Chondrocyte (in vitro differentiated cells): ENCODE measurements at places on chromosomes 3 and 15.

DNA sequence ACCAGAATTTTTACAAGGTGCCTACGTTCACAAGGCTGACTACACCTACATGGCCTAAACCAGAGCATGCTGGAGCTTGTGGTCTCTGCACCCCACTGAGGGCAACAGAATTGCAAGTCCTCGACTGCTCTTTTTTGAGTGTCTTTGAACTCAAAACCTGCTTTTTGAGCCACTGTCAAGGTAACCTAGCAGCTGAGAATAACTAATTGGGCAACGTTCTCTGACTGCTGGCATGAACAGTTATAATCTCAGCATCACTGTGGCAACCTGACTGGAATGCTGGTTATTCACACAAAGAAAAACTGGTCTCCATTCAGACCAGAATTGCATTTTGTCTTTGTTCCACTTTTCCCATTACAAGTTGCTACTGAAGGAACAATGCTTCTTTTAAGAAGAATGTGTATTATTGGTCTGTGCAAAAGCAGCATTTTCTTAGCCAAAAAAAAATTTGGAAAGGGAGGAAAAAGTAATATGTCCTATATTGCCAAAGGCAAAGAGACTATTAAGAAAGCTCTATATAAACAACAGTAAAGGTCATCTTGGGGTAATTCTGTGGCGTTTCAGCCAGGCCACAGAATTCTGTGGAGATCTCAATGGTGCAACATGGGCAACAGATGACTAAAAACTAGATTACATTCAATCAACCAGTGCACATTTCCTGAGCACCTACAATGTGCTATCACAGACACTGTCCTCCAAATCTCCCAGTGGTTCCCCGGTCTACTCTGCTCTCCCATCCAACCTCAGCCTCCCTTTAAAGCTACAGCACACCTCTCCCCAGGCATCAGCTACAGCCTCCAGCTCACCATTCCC is 76.8 kb downstream of the TNIK start:
- DNase-seq: no peak

- no peak for DNase-seq
Observed at GRCh38 chr15:69868756-69869155, 229.0 kb downstream of the TLE3 start.

DNA sequence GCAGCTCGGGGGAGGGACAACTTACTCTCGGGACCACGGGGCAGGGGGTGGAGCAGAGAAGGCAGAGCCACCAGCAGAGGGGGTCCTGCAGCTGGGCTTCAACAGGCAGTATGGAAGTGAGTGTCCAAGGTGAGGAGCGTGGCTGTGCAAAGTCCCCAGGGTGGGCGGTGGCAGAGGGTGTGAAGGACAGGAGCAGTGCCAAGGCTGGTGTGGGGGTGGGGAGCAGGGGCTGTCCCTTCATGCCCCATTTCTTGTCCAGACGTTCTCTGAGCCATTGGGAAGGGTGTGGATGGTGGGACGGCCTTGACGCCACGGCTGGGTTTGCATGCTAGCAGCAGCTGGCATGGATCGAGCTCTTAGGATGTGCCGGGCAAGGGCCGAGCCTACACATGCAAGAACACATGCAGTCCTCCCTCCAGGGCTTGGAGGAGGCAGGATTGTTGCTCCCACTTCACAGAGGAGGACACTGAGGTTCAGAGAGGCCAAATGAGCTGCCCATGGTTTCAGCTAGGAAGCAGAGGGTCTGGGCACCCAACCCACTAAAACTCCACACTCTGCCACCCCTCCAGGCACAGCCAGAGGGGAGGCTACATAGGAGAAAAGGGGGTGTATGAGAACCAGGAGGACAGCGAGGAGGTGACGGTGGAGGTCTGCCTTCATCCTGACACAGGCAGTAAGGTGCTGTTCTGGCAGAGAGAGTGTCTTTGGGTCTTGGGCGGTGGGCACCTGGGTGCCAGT is 93.6 kb downstream of the TBC1D2B start:
- no peak for DNase-seq

DNA sequence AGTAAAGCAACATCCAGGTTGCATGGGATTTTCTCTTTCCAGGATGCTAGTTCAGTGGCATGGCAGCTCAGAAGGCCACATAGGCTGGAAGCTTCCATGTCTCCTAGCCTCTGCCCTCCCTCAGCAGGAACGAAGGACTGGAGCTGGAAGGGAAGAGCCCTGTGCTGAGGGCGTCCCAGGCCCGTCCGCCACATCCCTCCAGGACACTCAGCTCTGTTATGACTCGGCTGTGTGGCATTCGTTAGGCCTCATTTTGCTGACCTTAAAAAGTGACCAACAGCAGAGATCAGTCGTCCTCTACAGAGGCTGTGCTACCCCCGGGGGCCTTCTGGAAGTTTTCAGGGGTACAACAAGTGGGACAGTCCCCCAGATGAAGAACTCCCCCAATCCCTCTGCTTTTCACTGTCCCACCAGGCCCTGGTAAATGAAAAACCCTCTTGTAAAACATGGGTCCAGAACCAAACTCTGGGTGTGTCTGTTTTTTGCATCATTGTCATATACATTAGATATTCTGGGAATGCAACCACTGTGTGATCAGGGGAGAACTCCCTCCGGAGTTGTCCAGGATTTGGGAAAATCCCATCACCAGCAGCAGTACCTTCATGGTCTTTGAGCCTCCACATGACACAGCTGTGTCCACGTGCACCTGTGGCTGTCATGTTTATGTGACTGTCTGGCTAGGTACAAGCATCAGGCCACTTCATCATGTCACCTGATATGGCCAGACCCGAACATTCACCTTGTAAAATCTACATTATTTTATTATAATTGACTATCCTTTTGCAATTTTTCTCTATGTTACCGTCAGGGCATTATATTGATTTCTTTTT is 149.9 kb downstream of the OR4M2 start:
- no peak for DNase-seq

GRCh38 chr3:131735544-131735943 is 232.8 kb upstream of the MRPL3 start:
- no peak for DNase-seq

- no peak for DNase-seq
Observed at GRCh38 chr3:94317017-94317416, 254.2 kb downstream of the NSUN3 start.

DNA sequence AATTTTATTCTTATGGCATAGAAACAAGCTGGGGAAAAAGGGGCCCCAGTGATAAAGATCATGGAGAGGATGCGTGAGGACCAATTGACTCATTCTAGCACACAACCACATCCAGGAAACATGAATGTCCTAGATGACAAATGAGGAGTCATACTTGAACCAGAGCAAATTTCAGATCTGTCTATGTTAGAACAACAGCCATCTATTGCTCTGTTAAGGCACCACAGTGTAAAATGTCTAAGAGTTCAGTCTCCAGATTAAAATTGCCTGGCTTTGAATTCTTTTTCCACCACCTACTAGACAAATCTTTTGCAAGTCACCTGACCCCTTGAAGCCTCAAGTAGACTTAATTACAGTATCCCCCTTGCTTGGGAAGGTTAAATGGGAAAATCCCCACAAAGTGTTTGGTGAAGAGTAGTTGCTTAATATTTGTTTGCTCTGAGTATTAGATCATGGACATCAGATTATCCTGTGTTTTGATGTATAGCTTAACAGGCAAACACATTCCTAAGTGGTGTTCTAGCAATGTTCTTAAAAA is 258.7 kb upstream of the TGFBR2 start:
- DNase-seq: no peak

- DNase-seq: no peak
Observed at GRCh38 chr3:195286115-195286872, 15.3 kb upstream of the XXYLT1 start.

GRCh38 chr3:164007765-164008164 is 1070.5 kb downstream of the SI start:
- DNase-seq: no peak

- DNase-seq: no peak
Observed at GRCh38 chr3:107345822-107346405, 31.3 kb upstream of the CCDC54 start.

DNA sequence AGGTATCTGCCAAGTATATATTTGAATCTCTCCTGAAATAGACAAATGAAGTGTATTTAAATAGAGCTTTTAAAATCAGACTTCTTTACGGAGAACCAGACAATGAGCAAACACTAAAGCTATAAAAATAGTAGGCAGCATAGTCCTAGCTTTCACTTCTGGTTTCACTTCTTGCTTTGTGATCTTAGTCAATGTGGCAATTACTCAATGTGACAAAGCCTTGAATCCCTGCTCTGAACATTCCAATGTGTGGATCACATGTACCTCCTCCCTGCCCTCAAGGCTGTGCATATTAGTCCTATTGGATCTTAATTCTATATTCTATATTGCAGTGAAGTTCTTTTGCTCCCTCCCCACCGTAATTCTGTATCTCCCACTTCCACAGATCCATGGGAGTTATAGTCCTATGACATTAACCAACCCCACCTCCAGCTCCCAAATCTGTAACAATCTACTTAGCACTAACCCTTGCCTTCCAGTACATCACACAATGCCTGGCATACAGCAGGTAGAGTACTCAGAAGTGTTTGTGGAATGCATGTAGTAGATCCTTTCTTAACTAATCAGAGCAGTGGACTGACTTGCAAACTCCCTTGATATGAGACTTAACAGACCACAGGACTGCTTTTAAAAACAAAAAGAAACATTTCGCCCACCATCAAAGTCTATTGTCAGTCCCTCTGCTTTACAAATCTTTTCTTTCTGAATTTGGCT is 24.3 kb upstream of the CP start:
- DNase-seq: no peak

- DNase-seq: no peak
Observed at GRCh38 chr3:112362221-112362620, 29.3 kb downstream of the CD200 start.

GRCh38 chr3:55974421-55975165 is 487.5 kb upstream of the WNT5A start:
- DNase-seq: no peak

DNA sequence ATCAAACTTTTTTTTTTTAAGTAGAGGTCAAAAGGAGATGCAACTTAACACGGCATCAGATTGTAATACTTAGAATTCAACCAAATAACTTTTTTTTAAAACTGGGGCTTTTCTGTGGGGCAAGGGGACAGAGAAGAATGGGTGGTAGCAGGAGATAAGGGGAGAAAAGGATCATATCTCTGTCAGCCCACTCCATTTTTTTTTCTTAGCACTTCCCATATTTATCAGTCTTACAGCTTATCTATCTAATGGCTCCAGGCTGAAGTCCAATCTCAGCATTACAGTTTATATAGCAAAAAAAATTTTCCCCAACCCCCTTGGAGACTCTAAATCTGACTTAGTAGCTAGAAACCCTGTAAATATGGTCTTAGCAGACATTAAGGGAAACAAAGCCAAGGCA is 69.3 kb downstream of the PIK3R4 start:
- no peak for DNase-seq

GRCh38 chr3:151394611-151395010 is 10.1 kb upstream of the P2RY12 start:
- no peak for DNase-seq
